Smooth muscle cell of the brain vasculature (primary cell): ENCODE measurements at places on chromosomes 6 and 20.

- no peak for DNase-seq
These were observed 70.8 kb upstream of the SASH1 start for GRCh38 chr6:148271711-148272439.

DNA sequence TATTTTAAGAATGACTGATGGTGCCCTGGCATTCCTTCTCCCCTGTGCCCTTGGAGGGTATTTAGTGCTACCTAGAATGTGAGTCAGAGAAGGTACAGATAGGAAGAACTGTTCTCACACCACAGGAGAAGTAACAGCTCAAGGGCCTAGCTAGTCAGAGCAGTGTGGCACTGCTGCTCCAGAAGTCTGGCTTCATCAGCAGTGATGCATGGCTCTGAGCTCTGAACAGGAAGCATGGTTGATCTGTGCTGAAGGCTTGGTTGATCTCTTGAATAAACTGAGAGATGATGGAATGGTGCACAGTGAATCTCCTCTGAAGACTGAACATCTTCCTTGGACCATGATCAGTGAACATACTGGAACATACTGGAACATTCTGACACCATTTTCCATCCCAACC lies 425.3 kb upstream of the SLC35B3 start:
- DNase-seq, result no peak

- DNase-seq, result no peak
These were observed 163.0 kb downstream of the TBX18 start for GRCh38 chr6:84601366-84601765.

- DNase-seq, result no peak
These were observed 27.6 kb downstream of the DCDC2 start for GRCh38 chr6:24330137-24330732.

- no peak for DNase-seq
These were observed 88.2 kb upstream of the DST start for GRCh38 chr6:56730663-56731529.

DNA sequence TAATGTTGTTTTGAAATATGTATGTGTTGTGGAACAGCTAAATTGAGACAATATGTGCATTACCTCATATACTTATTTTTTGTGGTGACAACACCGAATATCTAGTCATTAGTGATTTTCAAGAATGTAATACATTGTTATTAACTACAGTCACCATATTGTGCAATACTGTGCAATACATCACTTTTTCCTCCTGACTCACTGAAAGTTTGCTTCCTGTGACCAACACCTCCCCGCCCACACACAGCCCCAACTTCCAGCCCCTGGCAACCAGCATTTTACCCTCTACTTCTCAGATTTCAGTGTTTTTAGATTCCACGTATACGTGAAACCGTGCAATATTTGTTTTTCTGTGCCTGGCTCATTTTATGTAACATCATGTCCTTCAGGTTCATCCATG lies 627.9 kb downstream of the PRKN start:
- peak; percentile 26 for DNase-seq
